ENCODE measurements at places on chromosomes 11 and 22.
A peak's percentile ranks its signal among the peaks of the same experiment; 100 is the strongest.

- no peak for DNase-seq
These were observed 30.9 kb downstream of the PPM1F start for GRCh38 chr22:21921729-21922128.

GRCh38 chr11:45676522-45677095 is 11.2 kb upstream of the CHST1 start:
- DNase-seq = no peak

DNA sequence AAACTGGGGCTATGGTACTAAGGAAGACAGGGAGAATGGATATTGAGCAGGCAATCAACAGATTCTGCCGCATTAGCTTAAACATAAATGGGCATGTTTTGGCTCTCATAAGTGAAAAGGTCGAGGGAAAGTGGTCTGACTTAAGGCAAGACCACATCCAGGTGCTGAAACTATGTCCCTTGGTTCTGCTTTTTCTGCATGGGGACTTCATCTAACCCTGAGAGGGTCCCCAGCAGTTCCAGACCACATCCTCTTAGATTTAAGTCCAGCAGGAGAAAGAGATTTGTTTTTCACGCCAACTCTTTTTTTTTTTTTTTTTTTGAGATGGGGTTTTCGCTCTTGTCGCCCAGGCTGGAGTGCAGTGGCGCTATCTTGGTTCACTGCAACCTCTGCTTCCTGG is 5.5 kb downstream of the RPS6KA4 start:
- DNase-seq = no peak

DNA sequence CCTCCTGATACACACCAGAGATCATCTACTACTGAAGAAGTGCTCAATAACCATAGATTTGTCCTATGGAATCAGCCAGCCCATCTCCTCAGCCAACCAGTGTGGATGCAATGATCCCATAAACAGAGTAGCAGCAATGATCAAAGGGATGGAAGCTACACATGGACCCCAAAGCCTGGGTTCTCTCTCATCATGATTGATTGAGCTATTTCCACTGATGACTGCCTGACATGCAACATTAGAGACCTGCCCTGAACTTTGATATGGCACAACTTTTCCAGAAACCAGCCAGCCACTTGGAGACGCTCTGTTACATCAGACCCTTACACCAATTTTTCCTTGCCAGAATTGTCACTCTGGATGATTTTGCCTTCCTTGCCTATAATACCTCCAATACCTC is 471.6 kb downstream of the BUD13 start:
- DNase-seq = no peak

DNA sequence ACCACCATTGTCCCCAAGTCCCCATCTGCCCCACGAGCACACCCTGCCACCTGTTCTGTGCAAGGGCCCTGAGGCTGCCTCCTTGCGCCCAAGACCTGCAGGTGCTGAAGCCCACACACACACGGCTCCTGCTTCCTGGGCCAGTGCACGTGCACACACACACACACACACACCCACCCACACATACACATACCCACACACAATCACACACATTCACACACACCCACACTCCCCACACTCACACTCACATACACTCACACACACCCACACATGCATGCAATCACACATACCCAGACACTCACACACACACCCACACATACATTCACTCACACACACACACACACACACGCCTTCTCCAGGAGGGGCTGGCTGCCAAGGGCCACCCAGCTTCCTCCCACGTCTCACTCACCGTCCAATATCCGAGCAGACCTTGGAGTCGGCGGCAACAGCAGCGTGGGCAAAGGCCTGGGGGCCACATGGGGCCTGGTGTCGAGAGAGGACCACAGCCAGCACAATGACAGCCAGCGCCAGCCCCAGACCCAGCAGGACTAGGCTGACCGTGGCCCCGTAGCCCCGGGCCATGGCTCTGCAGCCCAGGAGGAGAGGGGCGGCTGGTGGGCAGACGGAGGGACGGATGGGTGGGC is 616 bp downstream of the GGT5 start:
- no peak for DNase-seq

DNA sequence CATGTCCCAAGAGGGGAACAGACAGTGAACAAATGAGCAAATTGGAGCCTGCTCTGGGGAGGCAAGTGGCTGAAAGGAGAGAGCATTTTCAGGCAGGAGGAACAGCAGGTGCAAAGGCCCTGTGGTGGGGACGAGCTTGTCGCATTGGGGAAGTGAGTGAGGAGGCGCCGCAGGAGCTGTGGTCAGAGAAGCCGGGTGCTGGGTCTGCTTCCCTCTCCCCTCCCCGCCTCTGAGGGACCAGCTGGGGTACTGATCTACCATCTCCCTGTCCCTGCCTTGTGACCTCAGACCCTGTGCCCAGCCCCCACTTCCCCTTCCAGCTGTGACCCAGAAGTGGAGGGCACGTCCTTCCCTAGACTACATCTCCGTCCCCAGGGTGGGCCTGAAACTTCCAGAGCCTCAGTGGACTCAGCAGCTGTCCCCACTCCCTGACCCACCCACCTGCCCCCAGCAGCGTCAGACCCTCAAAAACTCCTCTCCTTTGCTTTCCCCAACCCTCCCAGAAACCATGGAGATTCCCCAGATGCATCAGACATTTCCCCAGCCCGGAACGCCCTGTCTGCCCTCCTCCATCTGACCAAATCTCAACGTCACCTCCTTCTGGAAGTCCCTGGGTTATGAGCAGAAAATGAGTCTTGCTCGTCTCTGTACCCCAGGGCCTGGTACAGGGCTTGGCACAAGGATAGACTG is 19.7 kb upstream of the PDGFB start:
- DNase-seq = no peak

GRCh38 chr11:40162901-40163883 is 1296.3 kb downstream of the LRRC4C start:
- DNase-seq = no peak

- DNase-seq = no peak
These were observed 75.2 kb downstream of the DDIAS start for GRCh38 chr11:82976786-82977185.

GRCh38 chr22:48943567-48944432 is 883.9 kb downstream of the BRD1 start:
- no peak for DNase-seq

- DNase-seq = no peak
These were observed 257.7 kb upstream of the CCDC90B start for GRCh38 chr11:83543706-83544439.

GRCh38 chr11:93587858-93588581 is 44.8 kb upstream of the SMCO4 start:
- no peak for DNase-seq

DNA sequence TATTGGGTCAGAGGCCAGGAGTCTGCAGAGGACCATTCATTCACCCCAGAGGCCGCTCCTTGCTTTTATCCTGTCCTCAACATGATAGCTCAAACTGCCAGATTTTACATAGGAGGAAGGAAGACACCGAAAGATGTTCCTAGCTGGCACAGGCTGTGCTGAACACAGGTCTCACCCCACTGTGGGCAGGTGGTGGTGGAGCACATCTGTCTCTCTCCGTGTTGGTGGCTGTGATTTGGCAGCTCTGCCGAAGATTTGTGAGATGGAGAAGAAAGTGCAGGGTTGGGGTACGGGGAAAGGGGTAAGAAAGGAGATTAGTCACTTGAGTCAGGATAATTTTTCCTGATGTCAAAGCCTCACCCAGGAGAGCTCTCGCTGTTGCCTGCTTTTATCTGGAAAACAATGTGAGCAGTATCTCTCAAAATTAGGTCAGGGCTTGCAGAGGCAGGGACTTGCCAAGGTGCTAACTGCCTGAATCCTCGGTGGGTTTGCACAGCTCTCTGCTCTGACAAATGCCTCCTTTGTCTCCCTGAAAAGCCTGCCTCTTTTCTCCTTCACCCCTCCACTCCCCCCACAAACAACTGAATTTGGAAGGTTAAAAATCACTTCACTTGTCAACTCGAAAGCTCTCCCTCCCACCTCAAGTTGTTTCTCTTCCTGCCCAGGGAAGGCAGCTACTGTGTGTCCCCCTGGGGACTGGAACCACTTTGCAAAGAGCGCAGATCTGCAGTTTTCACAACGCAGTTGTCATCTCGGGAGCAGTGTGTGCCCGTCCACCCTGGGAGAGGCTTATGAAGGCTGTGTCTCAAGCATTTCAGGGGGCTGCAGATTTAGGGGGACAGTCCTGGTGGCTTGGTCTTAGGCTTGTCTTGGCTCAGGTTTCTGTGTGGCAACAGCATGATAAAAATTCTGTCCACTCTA is 299.7 kb downstream of the ST3GAL4 start:
- no peak for DNase-seq

DNA sequence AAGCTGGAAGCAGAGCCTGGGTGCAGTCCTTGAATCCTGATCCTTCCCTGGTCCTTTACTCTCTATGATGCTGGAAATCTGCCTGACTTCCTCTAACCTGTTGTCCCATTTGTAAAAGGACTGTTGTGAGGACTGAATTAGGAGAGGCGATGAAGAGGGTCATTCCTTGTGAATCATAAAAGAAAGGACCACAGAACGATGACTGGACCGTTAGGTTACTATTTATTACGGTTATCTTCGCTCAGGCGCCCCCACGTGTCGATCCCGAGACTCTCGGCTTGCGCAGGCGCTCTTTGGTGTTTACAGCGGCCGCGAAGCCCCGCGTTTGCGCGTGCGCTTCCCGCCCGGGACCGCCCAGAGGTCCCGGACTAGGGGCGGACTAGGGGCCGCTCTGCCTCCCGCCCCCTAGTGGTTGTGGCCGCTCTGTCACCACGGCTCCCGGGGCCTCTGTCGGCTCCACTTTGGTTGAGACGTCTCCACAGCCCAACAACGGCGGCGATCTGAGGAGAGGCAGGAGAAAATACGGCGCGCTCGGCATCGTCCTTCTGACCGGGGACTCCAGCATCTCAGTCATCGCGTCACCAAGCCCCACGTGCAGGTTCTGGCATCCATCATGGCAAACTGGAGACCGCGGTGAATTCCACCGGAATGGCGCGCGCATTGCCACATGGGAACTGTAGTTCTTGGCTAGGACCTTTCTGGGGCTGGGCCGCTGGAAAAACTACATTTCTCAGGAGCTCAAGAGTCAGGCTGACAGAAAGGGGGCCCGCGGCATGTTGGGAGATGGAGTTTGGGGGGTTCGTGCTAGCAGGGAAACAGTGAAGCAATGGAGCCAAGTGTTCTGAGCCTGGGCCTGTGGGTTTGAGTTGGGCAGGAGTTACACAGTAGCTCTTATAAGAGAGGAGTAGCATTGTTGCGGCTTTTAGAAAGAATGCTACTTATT is at the start of gene STARD10:
TSS of gene STARD10 (minus strand) at position 623 of the 943 bp plus-strand sequence. CDS start 12,866 bp downstream, outside the sequence.
- DNase-seq = peak; percentile 93

- DNase-seq = no peak
These were observed 31.6 kb downstream of the IL10RA start for GRCh38 chr11:118017631-118018315.

DNA sequence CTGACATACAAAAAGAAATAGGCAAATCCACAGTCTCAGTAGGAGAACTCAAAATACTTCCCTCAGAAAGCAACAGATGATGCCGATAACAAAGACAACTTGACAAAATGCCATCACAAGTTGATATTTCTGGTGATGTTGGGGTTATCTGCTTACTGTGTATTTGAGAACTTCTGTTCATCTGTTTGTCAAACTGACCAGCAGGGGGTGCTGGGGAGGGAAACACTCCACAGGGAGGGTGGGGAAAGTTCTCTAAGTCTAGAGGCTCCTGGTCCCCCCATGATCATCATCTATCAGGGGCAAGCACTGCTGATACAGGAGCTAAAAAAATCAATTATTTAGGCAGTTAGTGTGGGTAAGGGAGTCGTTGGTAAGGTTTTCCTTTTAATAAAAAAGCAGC is 19.2 kb downstream of the GLYATL1 start:
- DNase-seq = no peak

DNA sequence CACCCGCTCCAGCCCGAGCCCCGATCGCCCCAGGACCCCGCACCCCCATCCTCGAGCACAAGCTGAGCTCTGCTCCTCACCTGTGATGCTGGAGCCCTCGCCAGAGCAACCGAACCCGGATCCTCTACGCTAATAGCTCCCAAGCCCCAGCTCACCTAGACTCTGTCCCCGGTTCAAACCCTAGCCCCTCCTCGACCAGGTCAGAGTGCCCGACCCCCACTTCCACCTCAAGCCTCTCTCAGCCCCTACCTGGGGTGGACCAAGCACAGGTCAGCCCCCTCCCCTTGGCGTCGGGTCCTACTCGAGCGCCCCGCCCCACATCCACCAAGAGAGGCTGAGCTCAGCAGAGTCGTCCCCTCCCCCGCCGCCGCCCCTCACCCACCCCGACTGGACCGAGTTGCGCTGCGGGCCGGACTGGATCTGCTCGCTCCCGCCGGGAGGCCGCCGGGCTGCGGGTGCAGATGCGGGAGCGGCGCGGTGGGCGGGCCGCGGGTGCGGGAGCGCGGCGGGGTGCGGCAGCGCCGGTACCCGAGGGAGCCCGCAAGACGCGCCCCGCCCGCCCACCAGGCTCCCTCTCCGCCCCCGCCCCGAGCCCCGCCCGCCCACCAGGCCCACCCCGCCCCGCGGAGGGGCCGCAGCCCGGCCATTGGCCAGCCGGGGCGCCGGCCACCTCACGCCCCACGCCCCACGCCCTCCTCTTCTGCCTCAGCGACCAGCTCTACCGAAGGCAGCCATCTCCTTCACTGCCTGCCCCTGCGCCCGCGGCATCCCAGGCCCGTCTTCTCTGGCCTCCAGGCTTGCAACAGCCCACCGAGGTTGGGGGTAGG is 577 bp upstream of the DKK3 start:
- DNase-seq = no peak

DNA sequence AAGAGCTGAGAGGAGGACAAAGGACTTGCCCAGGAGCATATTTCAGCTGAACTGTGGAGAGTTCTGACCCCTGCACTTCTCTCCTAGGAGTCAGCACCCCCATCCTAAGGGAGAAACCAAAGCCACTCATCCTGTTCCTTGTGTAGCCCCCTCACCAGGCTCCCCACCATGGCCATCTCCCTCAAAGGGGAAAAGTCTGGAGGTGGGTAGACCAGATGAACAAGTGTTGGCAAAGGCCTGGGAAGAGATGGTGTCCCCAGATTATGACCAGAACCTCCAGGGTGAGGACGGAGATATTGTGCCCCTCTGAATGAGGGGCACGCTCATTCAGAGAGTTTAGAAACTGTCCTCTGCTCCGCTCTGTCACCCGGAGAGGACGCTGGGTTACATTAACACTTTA is 880.0 kb downstream of the BRD1 start:
- DNase-seq = no peak

DNA sequence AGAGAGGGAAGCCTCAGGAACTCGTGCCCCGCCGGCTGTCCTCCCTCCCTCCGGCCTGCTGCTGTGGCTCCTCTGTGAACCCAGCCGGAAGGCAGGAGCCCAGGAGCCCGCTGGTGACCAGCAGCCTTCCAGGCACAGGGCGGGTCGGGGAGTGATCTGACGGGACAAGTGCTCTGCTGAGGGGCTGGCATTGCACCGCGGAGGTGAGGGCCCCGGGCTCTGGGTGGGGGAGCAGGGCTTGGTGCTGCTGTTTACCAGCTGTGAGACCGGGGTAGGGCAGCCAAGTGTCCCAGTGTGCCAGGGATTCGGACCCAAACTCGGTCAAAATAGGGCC is 53.3 kb downstream of the FLRT1 start:
- DNase-seq = no peak

GRCh38 chr11:33706546-33706945 is 5.9 kb upstream of the C11orf91 start:
- no peak for DNase-seq

DNA sequence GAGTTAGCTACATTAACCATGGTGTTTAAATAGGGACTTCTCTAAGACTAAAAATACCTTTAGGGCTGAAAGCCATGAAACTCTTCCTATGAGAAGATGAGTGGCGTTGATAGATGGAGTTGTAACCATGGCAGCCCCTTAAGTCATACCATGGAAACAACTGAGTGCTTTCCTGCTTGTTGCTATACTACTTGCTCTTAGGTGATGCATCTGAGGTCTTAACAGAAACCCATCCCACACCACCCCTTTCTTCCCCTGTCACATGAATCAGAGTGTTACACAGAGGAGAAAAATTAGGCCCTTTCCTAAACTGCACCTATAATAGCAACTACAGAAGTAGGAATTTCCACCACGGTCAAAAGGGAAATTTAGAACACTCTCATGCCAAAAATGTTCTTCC is 64.3 kb upstream of the ZC3H12C start:
- DNase-seq = no peak

Measured in NCI-H2029 (cell line).